B cell (primary cell): ENCODE measurements at places on chromosomes 11 and 22. TPM values are rescaled to one million over a fixed set of nuclear protein-coding genes. Genes with fewer than 3 reads are reported as not detected.
A peak's percentile ranks its signal among the peaks of the same experiment; 100 is the strongest.

IFITM1 gene
- 19.5 and 19.7 TPM in 2 replicates for total RNA-seq

- DNase-seq, result no peak
Observed at GRCh38 chr11:1035577-1036283, 788 bp downstream of the MUC6 start.

PLA2G3 gene
- not detected in 2 replicates for total RNA-seq

- DNase-seq, result no peak
Observed at GRCh38 chr22:24055283-24055682, 44.2 kb downstream of the CABIN1 start.

DNA sequence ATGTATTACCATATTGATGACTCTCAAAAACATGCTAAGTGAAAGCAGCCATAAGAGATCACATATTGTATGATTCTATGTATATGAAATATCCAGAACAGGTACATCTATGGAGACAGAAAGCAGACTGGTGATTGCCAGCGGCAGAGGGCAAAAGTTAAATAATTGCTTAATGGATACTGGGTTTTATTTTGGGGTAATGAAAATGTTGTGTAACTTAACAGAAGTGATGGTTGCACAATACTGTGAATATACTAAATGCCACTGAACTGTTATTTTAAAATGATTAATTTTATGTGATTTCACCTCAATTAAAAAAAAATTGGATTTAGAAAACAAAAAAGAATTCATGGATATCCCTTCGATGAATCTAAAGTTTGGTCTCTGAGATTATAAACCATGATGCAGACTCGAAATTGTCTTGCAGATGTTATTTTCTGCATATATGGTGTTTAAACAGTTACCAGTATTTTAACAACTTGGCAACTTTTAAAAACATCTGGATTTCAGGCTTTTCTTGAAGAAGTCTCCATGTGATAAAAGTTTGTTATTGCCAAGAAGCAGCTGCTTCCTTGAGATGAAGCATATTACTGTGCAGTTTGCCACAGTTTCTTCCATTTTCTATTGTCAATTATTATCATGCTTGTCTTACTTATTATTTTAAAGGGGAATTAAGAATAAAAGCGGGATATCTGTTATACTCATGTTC is 38.1 kb downstream of the LARGE2 start:
- no peak for DNase-seq

UBQLN3 gene
- total RNA-seq, result 0.46 and 0.59 TPM in 2 replicates

DNA sequence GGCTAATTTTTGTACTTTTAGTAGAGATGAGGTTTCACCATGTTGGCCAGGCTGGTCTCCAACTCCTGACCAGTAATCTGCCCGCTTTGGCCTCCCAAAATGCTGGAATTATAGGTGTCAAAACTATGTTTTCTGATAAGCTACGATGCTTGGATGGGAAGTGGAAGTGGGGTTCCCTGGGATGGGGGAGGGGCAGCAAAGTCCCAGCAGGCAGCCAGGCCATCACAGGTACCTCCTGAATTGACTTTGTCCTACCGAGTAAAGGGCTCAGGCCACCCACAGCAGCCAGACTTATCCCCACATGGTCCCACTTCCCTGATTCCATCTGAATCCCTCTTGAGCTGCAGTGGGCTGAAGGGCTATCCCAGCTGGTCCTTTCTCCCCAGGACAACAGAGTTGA is 6.9 kb downstream of the FTH1 start:
- no peak for DNase-seq

DNA sequence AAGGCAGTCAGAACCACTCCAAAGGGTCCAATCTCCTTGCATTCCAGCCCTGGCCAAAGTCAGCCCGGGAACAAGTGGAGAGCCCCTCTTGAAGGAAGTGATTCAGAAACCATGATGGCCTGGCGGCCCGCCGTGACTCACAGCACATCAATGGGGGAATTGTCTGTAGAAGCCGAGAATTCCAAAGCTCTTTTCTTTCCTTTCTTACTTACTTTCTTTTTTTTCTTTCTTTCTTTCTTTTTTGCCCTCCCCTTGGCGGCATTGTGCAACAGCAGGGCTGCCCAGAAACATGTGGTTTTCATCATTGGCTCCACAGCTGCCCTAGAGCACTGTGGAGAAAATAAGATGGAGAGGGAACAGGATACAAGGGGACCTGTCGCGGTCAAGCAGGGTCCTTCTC is 140.2 kb upstream of the TIMP3 start:
- no peak for DNase-seq

DNA sequence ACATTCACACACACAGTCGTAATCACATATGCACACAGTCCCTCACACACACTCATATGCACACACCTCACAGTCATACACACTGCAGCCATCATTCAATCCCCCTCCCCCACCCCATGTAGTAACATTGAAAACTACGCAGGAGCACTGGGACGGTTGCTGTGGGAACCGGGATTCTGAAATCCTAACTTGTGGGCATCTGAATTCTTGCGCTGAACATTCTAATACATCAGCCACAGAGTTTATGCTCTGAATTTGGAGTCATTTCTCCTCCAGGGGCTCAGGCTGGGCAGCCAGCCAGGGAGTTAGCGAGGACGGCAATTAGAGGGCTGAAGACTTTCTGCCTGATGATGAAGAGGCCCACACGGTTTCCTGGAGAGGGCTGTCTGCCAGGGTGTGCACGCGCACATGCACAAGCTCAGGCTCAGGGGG is 32.7 kb downstream of the CD6 start:
- no peak for DNase-seq

- DNase-seq, result no peak
Observed at GRCh38 chr11:76263657-76264056, 57.4 kb upstream of the WNT11 start.

KRTAP5-10 gene
- 0.27 TPM in 1 of 2 replicates, not detected in the other for total RNA-seq

OR5P2 gene
- not detected in 2 replicates for total RNA-seq

DNA sequence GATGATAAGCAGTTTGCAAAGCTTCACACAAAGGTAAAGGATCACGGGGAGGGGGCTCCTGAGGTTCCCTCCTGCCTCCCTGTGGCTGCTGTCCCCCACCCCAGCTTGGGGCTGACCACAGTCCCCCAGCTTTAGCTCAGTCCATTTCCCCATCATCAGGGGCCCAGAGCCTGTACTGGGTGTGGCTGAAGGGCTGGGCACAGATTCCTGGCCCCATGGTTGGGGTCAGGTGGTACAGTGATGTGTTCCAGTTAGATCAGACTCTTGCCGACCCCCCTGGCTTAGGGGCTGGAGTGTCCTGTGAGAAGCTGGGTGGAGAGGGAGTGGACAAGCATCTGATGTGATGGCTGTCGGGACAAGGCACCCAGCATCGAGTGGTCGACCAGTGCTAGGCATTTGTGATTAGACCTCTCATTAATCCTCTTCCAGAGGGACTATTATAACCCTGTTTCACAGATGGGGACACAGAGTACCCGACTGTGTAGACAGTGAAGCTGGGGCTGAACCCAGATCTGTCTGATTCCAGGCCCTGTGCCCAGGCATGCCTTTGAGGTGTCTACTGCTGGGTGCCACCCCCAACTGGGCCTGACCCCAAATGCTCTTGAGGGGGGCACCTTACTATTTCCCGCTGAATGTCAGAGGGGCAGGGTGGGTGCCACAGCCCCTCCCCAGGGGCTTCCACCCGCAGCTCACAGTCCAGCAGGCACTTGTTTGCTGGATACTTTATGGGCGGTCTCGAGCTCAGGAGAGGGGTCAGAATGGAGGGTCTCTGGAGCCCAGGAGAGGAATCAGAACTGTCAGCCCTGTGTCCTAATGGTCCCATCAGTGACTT is 4.3 kb downstream of the SHANK3 start:
- no peak for DNase-seq

GRCh38 chr11:43955381-43956118 is 13.1 kb downstream of the C11orf96 start:
- no peak for DNase-seq

ISX gene
- not detected in 2 replicates for total RNA-seq

DNA sequence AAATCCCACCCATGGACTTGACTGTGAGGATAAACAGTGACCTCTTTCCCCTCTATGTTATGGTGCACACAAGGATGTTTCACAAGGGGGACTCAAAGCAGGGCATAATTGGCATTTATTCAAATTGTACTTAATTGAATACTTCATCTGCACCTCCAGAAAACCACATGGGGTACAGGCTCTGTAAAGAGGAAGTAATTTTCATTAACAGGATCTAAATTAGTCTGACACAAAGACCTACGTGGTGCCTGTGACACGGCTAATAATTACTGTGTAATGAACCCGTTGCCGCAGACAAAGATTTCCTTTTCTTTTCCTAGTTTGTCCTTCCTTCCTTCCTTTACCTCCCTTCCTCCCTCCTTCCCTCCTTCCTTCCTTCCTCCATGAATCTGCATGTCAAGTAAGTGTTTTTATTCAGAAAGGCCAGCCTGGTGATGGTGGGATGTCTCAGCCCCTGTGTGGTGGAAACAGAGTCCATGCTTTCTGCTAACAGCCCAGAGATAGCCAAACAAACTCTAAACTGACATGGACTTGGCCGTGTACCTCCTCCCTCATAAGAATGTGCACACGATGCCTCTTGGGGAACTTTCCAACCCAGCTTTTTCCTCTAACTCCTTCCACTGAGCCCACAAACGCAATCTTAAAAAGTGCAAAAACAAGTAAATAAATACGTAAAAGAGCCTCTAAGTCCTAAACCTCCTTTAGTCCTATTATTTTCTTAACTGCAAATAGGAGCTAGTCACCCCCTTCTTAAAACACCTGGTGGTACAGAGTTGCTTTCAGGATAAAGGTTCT is 118.8 kb downstream of the INSC start:
- peak; percentile 4 for DNase-seq

SLC43A3 gene
- 19.3 and 20.9 TPM in 2 replicates for total RNA-seq

DNA sequence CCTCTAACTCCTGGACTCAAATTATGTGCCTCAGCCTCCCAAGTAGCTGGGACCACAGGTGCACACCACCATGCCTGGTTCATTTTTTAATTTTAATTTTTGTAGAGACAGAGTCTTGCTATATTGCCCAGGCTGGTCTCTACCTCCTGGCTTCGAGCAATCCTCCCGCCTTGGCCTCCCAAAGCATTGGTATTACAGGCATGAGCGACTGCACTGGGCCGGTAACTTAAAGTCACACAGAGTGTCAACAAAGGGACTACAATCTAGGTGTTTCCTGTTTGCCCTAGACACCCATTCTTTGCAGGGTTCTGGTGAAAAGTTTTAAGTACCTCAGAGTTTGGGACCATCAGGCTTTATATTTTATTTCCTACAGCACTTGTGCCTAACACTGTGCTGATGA is 8.4 kb downstream of the UVRAG start:
- DNase-seq, result no peak

- peak; percentile 89 for DNase-seq
Observed at GRCh38 chr22:23716811-23717801, 26.3 kb downstream of the RGL4 start.

GRCh38 chr22:22810471-22810870 is 77.1 kb upstream of the IGLL5 start:
- no peak for DNase-seq

DNA sequence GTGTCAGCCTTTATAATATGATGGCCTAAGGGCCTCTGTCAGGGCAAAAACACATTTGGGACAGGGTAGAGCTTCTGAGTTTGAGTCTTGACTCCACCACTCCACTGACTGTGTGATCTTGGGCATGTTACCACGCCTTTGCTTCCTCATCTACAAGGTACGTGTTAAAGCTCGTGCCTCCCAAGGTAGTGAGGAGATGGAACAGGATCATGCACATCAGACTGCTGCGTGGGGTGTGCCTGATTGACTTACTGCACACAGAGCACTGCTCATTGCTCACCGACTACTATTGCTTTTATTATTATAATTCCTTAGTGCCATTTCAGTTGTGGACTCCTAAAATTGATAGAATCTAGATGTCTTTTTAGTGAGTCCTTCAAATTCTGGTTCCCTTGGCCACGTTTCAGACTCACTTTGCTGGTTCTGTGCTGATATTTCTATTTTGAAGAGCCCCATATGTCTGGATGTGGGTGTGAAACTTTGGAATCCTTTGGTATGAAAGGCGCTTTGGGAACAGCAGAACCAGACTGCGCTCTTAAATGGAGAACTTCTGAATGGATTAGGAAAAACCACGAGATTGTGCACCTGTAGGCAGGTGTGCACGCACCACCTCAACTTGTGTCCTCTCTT is 44.1 kb upstream of the RAB1B start:
- DNase-seq, result no peak
